ENCODE measurements at places on chromosomes 6 and 20.
A peak's percentile ranks its signal among the peaks of the same experiment; 100 is the strongest.

DNA sequence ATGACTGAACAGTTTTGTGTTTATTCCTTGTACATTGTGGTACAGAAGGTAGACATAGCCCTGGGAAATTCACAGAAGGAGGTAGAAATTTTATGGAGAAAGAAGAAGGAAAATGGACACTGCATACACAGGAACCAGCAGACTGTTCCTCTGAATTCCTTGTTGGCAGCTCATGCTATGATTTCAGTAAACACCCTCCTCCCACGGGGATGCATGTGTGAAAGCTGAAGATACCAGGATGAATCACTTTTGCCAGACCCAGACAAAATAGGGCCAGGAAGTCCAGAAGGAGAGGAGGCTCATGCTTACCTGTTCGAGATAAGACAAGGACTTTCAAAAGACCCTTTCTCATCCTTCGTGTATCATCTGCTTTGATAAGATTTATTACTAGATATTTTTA lies 110.3 kb upstream of the GGTLC1 start:
- DNase-seq, result no peak

GRCh38 chr6:24981386-24981760 lies 45.6 kb upstream of the RIPOR2 start:
- no peak for DNase-seq

DNA sequence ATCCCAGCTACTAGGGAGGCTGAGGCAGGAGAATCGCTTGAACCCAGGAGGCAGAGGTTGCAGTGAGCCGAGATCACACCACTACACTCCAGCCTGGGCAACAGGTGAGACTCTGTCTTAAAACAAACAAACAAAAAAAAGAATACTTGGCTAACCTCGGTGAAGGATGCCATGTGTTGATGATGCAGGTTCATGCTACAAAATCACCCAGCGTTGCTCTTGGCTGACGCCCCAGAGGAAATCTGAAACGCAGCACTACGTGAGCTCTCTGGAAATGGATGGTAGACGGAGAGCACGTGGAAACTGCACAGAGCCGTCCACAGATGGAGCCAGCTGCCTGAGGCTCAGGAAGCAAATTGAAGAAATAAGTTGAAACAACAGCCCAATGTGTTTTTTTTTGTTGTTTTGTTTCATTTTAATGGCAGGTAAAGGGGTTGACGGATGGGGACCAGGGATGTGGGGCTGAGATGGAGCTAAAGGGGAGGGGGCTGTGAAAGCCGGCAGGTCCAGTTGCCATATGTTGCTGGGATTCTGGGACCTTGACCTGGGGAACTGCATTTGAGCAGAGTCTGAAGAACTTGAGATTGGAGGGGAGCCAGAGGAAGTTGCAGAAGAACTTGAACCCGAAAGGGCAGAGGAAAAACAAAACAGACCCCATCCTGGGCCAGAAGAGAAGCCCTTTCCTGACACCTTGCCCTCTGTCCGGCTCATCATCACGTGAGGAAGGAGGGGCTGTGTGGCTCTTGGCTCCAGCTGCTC lies 12.8 kb upstream of the MANBAL start:
- peak; percentile 28 for DNase-seq

DNA sequence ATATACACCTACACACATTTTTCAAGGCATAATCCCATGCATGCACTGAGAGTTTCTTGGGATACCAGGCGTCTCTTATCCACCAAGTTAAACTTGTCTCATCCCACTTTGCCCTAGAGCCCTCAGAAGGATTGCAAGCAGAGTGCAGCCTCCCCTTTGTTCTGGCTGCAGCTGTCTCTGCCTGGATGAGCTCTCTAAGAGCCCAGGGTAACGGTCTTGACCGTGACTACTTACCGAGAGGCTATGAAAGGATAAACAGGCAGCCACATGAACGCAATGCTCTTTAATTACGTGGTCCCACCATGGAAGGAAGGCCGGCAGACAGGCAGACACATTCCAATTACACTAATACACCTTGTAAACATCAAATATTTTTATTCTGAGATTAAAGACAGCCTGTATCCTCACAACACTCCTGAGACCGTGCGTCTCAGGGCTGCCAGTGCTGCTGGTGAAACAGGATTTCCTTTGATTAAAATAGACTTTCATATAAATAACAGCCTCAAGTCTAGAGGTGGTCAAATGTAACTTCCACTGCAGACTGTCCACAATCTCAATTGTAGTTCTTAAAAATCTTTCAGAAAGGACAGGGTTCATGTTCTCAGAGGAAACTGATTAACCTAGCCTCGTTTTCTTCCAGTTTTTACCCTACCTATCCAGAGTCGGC lies 210.0 kb upstream of the PRDM1 start:
- no peak for DNase-seq

- no peak for DNase-seq
Measured at GRCh38 chr6:80197474-80197873, 91.0 kb downstream of the BCKDHB start.

GRCh38 chr6:10210052-10210451 lies 204.8 kb downstream of the TFAP2A start:
- DNase-seq, result no peak

DNA sequence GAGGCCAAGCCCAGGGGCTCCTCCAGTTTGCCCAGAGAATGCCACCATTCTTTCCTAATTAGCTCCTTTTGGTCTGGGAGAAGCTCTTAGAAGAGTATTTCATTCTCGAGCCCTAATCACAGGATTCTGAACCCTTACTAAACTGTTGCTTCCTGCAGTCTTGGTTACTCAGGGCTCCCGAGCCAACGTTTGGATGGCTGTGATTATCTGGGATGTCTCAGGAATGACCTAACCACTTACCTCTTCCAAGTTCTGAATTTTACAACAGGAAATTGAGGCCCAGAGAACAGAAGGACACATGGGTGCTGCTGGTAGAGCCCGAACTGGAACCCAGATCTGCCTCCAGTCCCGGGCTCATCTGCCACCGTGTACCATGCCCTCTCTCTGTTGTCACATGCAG lies 22.2 kb upstream of the PNPLA1 start:
- DNase-seq, result no peak

DNA sequence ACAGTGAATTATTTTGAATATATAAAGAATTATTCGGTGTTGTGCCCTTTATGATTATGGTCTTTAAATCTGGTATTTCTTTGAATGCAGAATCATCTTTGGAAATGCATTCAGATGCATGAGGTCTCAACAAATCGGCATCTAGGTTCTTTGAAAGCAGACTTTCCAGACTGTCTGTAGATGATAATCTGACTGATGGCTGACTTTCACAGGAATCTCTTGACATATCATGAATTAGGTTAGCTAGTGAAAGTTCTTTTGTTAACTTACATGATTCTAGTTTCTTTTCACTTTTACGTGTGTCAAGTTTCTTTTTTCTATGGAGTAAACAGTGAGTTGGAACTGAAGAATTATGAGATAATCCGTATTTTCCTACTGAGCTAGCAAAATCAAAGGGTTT lies 17.1 kb downstream of the HBS1L start:
- DNase-seq, result no peak

DNA sequence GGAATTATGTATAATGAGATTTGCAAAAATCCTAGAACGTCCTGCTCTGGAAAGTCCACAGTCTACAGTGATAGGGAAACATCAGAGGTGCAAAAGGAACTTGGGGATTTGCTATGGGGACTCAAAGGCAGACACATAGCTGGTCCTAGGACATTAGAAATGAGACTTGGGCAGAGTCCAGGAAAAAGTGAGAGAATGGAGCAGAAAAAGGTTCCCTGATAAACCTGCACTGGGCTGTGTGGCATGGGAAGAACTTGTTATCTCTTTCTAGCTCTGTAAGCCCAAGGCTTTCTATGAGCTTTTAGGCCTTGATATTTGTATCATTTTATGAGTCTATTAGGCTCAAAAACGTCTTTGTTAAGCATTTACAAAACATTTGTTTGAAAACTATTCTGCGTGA lies 15.2 kb downstream of the PRND start:
- DNase-seq, result no peak

DNA sequence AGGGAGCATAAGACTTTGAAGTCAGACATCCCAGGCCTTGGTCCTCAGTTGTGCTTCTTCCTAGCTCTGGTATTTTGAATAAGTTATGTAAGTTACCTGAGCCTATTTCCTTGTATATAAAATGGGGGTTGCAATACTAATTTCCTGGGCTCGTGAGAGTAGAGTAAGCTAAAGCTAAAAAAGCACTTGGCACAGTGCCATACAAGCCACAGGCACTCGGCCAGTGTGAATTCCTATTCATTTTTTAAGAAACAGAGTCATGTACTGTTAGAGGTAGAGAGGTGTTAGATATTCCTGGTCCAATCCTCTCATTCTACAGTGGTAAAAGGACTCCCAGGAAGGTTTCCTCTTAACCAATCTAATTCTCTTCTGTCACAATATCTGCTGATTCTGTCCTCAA lies 79.6 kb upstream of the EPB41L1 start:
- DNase-seq, result no peak

- no peak for DNase-seq
Measured at GRCh38 chr20:49326026-49326425, 48.2 kb upstream of the ZNFX1 start.

- peak; percentile 82 for DNase-seq
Measured at GRCh38 chr6:138440758-138441357, 36.8 kb downstream of the HEBP2 start.

DNA sequence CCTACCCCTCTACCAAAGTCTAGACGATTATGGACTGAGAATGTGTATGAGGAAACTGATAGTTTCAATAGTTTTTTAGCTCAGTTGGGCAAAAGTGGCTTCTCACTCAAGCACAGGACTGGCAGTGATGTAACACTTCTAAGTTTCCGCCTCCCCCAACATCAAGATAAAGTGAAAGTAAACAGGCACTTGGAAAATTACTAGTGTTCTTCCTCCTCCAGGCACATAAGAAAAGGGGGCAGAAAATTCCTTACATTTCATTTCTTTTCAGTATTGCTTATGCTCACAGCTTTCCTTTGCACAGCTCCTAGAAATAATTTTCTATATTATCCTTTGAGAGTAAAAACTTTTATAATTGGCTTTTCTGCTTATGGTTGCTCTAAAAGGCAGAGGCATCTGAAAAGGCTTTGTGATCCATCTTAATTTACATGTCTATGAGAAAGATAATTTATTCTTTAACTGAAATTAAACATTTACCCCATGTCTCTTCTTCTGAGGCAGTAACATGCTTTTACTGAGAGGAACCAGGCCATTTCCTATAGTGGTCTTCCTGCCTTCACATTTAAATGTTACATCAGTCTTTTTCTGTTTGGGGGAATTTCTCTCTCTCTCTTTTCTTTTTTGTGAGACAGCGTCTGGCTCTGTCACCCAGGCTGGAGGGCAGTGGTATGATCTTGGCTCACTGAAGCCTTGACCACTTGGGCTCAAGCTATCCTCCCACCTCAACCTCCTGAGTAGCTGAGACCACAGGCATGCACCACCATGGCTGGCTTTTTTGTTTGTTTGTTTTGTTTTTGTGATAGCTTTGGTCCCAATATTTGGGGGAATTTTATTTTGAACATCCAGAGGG lies 65.0 kb upstream of the EEF1A1 start:
- peak; percentile 88 for DNase-seq

DNA sequence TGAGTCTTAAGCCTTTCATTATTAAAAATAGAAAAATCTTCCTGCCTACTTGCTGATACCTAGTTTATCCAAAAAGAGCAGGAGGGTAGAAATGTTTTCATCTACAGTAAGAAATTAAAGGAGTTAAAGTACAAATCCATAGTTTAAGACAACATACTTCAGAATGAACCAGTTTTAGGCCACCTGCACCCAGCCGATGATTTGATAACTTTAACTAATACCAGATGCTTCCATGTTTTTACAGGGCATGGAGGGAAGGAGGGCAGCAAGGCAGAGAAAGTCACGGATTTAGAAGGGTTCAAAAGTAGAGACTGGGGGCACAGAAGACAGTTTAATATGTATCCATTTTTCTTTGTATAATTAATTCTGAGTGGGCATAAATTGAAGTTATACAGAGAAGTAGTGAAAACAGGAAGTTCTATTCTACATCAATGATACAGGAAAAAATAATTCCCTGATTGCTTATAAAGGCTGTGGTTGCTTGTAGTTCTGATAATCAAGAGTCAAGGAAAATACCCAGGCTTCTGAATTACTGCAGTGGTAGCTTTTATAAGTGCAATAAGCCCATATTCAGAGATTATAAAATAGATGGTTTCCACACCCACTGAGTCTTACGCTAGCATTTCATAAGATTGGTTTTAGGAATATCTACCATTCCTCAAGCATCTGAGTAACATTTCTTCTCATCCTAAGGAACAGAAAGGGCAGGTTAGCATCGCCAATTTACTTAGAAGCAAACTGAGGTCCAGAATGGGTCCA lies 72.0 kb downstream of the GMDS start:
- DNase-seq, result no peak

- no peak for DNase-seq
Measured at GRCh38 chr6:127971945-127972391, 71.1 kb upstream of the THEMIS start.

DNA sequence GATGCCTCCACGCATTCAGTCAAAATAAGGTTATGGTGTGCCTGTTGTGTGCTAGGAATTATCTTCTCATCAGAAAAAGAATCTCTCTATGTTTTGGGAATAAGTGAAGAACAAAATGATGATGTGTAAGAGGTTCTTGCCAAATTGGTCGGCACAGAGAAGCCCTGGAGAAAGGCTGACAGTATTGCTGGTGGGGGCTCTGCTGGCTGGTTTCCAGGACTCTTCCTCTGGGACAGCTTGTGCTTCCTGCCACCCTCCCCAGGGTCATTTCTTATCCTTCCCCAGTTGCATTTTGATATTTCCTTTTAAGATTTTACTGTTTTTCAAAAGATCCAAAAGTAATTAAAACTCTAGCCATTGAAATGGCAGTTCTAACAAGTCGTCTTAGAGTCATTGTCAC lies 22.1 kb downstream of the CST4 start:
- DNase-seq, result no peak

- no peak for DNase-seq
Measured at GRCh38 chr6:26197933-26198721, 110.9 kb downstream of the HFE start.

- DNase-seq, result no peak
Measured at GRCh38 chr20:3846378-3846739, 275 bp upstream of the MAVS start.

GRCh38 chr6:36219081-36219480 lies 22.5 kb downstream of the BRPF3 start:
- DNase-seq, result no peak

DNA sequence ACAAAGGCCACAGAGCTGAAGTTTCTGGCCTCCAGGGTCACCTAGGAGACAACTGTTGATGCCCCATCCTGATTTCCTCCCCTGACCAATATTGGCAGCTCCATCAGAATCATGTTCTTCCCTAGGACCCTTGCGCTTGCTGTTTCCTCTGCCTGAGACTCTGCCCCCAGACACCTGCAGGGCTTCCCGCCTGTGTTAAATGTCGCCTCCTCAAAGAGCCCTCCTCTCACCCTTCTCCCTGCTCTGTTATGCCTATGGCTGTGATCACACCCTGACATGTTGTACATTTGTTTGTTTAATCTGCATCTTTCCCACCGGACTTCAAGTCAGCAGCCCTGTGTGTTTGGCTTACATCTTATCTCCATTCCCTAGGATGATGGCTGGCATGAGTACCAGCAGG lies 30.1 kb downstream of the DLGAP4 start:
- no peak for DNase-seq

- DNase-seq, result peak; percentile 77
Measured at GRCh38 chr6:90286884-90287488, 9.7 kb downstream of the BACH2 start.
